Substantia nigra (tissue), 51 donors: ENCODE measurements at places on chromosomes 13 and 19.

DNA sequence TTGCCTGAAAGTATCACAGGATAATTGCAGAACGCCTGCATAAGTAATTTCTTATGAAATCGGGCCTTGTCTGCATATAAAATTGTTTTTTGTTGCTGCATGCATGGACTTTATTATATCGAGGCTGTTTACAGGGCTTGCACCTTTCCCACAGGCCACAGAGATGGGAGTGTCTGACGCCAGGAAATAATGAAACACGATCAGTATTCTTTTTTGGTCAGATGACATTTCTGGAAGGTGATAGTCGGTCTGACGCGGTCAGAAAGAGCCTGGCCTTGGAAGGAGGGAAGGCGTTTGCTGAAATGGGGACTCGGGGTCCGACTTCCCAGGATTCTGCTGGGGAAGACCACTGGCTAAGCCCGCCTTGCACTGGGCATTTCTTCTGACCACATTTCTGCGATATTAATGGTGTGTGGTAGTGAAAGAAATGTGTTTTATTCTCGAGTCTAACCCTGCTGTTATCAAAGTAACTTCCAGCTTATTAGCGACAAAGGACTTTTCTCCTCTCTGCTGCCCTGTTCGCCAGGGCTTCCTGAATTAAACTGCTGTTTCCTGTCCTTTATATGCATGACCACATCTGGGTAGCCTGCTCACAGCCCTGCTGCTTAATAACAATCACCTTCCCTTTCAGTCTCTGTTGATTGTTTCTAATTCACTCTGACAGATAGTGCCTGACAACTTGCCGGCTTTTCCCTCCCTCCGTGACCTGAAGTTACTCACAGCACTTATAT is 11.6 kb upstream of the ZNF536 start:
- DNase-seq: no peak

DNA sequence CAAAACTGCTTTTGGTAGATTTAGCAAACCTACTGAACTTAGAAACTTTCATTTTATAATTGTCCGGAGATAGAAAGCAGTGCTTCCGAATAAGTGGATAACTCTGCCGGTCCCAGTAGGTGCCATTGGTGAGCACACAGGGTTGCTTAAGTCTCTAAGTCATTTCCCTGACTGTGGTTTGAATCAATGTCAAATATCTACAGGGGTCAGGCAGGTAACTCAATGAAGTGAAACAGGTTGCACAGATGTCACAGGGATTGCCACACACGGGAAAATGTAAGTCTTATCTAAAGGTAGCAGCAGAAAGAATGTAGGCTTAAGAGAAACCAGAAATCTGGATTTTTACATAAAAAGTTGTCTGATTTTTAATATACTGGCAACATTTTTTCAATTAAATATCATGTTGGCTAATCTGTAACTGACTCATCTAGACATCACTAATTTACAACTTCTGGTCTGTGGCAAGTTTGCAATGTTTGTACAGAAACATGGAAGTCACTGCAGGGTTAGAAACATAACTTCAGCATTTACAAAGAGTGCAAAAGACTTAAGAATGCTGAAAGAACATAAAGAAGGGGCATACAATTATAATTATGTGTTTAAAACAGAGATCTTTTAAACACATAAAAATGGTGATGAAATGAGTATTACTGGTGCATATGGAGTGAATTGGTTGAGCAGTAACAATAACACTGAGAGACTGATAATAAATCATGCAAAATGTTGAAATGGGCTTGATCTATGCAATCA is 14.3 kb upstream of the LRRC63 start:
- DNase-seq: no peak

DNA sequence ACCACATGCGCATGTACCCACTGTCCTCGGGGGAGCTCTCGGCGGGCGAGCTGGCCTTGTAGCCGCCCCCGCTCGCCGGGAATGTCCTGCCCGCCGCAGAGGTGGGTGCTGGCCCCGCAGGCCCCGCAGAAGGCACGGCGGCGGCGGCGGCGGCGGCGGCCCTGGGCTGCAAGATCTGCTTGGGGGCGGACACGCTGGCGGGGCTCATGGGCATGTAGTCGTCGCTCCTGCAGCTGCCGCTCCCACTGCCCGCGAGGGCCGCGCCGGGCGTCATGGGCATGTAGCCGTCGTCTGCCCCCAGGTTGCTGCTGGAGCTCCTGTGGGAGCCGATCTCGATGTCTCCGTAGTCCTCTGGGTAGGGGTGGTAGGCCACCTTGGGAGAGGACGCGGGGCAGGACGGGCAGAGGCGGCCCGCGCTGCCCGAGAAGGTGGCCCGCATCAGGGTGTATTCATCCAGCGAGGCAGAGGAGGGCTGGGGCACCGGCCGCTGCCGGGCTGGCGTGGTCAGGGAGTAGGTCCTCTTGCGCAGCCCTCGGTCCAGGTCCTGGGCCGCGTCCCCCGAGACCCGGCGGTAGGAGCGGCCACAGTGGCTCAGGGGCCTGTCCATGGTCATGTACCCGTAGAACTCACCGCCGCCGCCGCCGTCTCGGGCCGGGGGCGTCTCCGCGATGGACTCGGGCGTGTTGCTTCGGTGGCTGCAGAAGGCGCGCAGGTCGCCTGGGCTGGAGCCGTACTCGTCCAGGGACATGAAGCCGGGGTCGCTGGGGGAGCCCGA is 2.4 kb downstream of the IRS2 start:
- DNase-seq: no peak

DNA sequence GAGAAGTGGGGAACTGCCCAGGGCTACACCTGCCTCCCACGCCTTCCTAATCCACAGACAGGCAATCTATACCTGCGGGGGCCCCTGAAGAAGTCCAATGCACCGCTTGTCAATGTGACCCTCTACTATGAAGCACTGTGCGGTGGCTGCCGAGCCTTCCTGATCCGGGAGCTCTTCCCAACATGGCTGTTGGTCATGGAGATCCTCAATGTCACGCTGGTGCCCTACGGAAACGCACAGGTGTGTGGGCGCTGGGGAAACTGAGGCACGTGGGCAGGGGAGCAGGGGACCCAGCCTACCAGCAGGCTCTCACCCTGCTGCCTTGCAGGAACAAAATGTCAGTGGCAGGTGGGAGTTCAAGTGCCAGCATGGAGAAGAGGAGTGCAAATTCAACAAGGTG is 1.4 kb downstream of the IFI30 start:
- no peak for DNase-seq

DNA sequence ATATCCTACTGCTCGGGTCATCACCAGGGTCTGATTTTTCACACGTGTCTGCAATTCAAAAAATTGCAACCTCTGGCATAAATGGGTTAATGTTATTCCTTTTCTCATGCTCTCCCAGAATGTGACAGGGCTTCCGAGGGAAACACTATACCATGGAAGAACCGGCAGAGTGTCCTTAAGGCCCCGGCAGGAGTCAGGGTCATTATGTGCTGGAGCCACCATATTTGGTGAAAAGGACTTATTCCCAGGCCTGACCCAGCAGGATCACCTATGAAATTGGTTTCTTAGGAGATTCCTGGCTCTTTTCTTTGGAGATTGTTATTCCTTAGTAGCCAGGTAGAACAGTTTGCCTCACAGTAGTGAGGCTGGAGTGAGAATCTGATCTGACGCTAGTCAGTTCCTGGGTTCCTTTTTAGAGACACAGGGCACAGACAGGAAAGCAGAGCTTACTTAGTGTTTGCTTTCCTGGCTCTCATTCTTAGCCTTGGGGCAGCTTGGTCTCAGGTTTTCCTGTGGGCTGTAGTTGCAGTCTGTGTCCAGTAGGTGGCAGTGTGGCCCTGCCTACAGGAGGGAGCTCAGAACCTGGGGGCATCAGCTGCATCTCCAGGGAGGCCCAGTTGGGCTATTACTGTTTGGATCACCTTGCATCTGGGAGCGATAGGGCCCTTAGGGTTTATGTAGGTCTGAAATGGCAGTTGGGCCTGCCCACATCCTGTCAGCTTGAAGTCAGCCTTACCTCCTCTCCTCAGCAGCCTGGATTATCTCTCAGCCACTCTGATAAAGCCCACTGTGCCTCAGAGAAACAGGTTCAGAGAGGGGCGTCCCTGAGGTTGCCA is 12.4 kb downstream of the SNRNP70 start:
- DNase-seq: peak; percentile 35

GRCh38 chr19:3080286-3080685 is 13.9 kb upstream of the GNA11 start:
- no peak for DNase-seq

- no peak for DNase-seq
These were observed 118.2 kb upstream of the ARGLU1 start for GRCh38 chr13:106686163-106686562.

DNA sequence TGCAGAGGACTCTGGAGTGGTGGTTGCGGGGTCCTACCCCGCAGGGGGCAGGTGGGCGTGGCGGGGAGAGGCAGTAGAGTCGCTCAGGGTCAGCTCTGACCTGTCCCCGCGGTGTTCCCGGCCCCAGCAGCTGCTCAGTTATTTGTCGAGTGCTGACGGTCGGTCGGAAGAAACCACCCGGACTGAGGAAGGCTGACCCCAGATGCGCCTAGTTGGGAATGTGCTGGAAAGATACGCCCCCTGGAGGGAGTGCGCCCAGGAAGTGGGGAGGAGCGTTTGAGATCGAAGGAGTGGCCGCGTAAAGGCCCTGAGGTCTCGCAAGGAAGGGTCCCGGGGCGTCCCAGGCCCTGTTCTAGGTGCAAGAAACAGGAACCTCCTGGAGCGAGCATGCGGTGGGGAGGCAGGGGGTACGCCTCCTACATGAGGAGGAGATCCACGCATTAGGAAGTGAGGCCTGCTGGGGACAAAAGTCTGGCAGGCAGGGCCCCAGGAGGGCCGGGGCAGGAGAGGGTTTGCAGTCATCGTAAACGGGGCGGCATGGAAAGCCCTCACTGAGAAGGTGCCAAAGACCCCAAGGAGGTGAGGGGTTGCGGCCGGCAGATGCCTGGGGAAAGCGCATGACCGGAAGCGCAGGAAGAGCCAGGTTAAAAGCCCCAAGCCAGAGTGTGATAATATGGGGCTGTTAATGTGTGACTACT is 9.2 kb downstream of the CCDC8 start:
- no peak for DNase-seq

GRCh38 chr19:5128251-5128935 is 159.5 kb downstream of the KDM4B start:
- DNase-seq: no peak

DNA sequence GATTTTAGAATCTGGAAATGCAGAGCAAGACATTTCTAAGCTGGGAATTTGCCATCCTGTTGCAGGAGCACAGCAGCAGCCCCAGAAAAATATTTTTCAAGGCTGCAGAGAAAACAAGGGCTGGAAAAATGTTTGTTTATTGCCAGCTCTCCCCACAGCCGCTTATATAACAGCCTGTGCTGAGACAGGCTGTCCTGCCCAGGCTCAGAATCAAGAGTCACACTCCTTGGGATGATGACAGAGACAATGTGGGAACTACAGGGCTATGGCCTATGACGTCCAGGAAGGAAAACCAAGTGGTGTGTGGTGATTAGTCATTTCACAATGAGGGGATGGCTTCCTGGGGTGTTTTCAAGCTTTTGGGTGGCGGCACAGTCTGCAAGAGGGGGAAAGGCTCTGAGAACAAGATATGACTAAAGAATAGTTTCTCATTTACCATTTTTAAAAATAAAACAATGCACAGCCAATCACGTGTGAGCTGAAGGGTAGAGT is 136.3 kb upstream of the SERP2 start:
- peak; percentile 23 for DNase-seq
